ENCODE measurements at places on chromosomes 1 and 21. TPM values are rescaled to one million over a fixed set of nuclear protein-coding genes. Genes with fewer than 3 reads are reported as not detected.

OR2G6 gene
- not detected for total RNA-seq

JUN gene
- total RNA-seq = 111 TPM

PLA2G2F gene
- not detected for total RNA-seq

SLC25A33 gene
- 5.5 TPM for total RNA-seq

HENMT1 gene
- total RNA-seq = 1.8 TPM

GPR3 gene
- total RNA-seq = 0.09 TPM

FNDC5 gene
- total RNA-seq = 0.27 TPM

ORC1 gene
- 6.7 TPM for total RNA-seq
